ENCODE measurements at places on chromosomes 6 and 20.

DNA sequence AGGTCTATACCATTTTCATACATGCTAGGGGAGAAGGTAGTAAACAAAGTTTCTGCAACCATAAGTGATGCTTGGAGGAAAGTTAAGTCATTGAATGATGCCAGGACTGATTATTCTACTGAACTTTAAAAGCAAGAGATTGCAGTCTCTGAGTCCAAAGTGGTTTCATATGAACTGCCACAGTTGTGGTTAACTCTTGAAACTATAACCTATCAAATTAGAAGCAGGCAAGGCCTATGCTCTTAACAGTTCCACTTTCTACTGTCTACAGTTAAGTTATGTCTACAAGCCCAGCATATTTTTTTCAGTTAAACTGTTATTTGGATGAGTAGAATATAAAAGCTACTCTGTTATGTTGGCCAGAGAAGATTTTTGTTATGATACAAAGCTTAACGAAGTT is 326.5 kb upstream of the RUNX2 start:
- no peak for DNase-seq

GRCh38 chr6:130377371-130377770 is 11.6 kb downstream of the TMEM200A start:
- DNase-seq = no peak

DNA sequence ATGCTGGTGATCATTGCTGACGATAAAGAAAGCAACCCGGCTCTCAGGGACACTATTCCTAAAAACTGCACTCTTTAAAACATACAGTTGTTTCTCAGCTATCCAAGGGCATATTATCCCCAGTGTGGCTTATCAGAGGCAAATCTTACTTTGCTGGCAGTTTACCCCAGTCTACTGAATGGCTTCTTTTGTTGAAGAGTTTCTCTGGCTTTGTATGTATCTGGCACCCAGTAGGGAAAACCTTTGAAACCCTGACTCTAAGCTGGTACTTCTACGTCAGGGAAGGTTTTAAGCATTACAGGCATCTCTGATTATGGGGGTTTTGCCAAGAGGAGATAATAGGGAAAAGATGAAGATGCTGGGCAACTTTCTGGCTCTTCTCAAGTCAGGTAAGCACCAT is 637.6 kb upstream of the CHD6 start:
- DNase-seq = no peak

GRCh38 chr6:10550764-10551163 is 29.6 kb downstream of the GCNT2 start:
- DNase-seq = no peak

DNA sequence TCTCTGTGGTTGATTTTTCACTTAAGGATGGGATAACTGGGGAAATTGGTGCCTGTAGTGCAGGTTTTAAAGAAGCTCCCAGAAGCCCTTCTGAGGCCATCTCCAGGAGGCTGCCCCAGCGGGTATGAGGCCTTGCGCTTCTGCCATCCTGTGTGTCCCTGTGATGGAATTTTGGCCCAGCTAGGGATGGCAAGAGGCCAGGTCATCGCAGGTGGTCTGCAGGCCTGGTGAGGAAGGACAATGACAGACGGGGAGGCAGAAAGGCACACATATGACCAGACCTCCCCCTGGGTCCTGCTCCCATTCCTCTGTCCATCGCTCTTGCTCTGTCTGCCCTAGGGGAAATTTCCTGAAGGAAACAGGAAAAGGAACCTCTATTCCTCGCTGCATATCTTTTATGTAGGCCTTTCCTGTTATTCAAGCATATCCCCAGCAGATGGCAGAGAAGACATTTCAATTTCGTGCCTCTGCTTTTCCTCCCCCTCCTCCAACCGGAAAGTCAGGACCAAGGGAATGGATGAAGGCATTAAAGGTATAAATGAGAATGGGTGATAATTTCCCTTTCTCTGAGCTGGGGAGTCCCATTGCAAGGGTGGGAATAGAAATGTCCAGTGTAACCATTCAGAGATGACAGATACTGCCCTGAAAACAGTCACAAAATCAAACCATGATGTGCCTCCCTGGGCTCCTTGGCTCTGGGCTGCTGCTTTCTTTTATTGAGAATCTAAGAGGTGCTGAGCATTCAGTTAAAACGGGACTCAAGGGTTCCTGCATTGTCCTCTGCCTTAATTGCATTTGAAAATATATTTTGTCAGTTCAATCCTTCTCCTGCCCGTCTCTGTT is 17.6 kb upstream of the HLA-F start:
- peak; percentile 51 for DNase-seq

All from retina (tissue), 1 donor.